GOT3 (cell line): ENCODE measurements at places on chromosomes 12 and 14.

DNA sequence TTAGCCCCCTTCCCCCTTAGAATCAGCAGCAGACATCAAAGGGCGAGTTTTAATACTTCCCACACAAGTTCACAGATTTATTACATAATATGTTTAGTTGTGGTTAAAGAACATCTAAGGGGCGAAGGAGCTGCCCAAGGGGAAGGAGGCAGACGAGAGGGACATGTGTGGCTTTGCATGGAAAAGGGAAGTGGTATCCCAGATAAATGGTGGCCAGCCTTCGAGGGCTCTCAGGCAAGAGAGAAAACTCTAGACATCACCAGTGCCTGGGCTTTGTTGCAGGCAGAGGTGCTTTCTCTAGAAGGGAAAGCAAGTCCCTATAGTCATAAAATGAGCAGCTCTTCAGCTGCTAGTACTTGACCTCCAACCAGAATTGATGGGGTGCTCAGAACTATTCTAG lies 121.2 kb downstream of the CACNA1C start:
- DNase-seq = no peak

DNA sequence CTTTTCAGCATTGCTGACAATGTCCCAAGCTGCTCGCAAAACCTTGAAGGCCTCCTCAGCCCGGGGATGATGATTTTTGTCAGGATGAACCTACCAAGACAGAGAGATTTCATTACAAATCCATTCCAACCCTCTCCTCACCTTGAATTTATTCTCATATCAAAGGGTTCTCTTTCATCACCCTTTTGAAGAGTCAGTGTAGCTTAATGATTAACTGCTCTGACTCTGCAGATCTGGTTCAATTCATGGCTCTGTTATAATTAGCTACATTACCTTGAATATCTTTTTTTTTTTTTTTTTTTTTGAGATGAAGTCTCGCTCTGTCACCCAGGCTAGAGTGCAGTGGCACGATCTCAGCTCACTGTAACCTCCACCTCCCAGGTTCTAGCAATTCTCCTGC lies 5.6 kb downstream of the ORMDL2 start:
- no peak for DNase-seq

DNA sequence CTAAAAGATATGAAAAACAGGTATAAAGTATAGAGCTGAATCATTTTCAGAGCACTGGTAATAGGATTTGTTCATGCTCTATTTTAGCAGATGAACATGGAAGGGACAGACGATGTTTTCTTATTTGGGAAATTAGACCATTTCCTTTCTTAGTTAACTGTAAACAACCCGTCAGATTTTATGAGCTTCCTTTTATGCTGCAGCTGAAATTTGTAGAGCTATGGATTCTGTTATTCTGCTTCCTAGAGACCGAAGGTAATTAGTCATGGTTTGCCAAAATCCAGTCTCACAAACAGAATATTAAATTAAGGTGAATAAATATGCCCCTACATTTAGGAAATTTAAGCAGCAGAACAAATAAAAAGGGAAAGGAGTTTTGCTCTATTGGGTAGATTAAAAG lies 180.2 kb upstream of the SYT1 start:
- no peak for DNase-seq

GRCh38 chr12:7571257-7571656 lies 67.7 kb upstream of the CD163 start:
- no peak for DNase-seq

GRCh38 chr12:92094751-92095161 lies 50.9 kb downstream of the BTG1 start:
- no peak for DNase-seq

DNA sequence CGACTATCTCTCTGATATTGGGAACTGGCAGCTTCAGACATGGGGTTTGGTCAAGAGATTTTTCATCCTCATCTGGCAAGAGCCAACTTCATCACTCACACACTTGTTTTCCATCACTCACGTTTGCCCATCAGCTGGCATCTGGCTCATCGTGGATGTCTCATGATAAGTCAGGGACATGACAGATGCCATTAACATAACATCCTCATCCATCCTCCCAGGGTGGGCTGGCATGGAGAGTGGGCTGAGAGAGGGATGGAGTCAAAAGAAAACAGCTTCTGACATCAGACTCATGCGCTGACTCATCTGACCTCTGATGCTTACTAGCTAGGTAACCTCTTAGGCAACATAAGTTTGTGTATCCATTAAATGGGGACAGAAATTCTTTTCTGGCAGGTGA lies 1.8 kb upstream of the VSX2 start:
- no peak for DNase-seq

DNA sequence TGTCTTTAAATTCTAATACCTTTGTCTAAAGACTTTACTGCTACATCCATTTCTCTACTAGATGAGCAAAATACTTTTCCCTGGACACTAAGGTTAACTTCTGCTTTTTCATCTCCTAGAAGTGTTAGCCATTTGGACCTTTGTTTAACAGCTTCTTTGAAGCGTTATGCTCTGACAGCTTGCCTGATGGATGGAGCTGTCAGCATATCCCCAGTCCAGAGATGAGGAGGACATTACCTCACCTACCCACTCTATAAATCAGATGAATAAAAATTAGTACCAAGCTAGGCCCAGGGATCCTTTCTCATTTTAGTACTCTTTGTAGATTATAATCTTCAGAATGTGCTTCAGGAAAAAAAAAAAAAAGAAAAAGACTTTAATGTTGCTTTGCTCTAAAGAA lies 222.7 kb downstream of the PELI2 start:
- no peak for DNase-seq

- DNase-seq = no peak
Measured at GRCh38 chr14:106530423-106531107, 1004.2 kb downstream of the TMEM121 start.

- peak; percentile 29 for DNase-seq
Measured at GRCh38 chr12:6084261-6084968, 40.1 kb downstream of the VWF start.

DNA sequence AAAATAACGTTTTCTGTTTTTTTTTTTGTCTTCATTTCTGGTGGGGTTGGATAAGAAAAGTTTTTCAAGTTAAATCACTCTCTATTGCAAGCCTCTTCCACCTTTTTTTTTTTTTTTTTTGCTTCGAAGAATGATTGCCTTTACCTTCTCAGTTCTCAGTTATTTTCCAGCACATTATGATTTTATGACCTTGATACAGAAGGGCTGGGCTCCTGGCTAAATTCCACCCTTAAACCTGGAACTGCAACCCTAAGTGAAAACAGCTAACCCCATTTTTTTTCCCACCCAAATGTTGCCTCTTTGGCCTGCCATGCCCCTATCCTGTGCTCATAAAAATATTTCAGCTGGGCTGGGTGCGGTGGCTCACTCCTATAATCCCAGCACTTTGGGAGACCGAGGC lies 31.4 kb downstream of the PSEN1 start:
- no peak for DNase-seq

GRCh38 chr12:106027286-106027685 lies 111.5 kb downstream of the NUAK1 start:
- no peak for DNase-seq

DNA sequence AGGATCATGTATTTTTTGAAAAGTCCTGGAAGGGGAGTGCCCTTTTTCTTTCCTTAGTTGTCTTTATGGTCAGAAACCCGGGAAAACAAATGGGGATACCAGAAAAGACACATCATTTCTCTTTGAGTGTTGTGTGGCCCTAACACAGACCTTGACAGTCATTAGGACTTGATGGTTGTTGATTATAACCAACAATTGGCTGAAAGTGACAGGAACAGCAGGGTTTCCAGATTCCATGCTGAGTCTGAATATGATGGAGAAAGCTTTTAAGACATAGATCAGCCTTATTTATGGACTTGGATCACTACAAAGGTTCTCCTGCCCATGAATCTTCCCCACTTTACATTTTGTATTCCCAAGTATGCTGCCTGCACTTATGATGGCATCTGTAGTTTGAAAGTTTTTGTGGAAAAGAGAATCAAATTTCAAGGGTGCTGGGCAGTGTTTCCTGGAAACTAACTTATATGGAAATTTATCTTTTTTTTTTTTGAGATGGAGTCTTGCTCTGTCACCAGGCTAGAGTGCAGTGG lies 30.4 kb downstream of the POLR3B start:
- DNase-seq = no peak

GRCh38 chr14:67392123-67392522 lies 19.8 kb downstream of the PLEK2 start:
- DNase-seq = no peak

DNA sequence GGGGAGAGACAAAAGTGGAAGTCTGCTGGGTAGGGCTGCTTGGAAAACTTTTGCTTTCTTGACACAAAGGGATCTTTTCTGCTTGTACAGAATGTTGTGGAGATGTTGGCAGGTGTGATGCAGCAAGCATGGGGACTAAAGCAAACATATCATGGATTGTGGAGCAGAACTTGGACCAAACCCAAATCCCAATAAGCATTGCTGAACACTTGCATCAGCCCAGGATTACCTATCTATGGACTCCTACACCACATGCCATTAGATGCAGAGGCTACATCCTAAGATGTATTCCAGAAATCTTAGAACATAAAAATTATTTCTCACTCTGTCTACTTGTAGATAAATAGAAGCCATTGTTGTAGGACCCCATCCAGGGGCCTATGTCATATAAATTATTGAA lies 44.7 kb upstream of the RERG start:
- DNase-seq = no peak

DNA sequence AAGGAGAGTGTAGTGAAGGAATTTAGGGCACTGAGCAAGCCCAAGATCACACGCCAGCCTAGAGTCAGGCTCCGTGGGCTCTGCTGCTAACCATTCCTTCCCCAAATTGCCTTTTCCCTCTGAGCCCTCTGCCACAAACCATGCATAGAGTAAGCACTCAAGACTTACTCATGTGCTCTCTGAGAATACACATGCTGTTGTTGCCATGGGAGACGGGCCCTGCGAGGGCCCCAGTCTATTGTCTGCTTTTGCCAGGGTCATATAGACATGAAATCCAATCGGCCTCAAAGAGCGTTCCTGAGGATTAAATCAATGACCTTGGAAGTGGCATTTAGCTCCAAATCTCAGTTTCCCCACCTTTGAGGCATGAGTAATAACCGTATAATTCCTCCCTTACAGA lies 48.7 kb upstream of the WSCD2 start:
- DNase-seq = no peak

GRCh38 chr12:103548622-103549601 lies 38.2 kb upstream of the STAB2 start:
- DNase-seq = no peak

DNA sequence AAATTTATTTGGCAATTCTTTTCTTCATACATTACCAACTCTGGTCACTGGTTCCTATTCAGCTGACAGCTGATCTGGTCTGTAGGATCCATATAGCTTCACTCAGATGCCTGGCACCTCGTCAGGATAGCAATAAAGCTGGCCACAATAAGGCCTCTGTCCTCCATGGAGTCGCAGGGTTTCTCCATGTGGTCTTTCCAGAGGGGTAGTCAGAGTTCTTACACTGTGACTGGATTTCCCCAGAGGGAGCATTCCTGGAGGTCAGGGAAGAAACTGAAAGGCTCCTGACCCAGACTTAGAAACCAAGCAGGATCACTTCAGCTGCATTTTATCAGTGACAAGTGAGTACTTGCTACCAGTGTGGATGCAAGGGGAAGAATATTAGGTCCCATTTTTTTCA lies 34.9 kb upstream of the SIX1 start:
- DNase-seq = no peak

DNA sequence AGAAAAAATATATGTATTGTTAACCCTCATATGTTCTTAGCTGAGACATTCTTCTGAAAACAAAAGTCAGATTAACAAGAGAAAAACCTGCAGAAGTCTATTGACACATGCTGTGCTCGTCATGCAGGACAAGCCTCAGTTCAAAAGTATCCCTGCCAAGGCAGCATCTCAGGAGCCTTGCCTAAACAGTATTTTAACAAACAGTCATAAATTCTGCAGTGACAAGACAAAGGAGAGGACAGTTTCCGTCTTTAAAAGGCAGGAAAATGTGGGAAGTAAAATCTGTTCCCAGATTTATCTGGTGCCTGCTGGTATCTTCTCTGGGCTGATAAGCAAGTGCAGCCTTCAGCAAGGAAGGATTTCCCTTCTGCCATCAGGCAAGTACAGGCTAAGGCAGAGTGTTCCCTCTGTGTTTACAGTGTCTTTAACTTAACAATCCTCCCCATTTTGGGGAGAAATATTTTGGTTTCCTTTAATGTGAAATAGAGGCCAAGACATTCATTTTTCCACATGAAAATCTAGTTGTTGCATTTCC lies 480.2 kb upstream of the CCDC196 start:
- DNase-seq = no peak

DNA sequence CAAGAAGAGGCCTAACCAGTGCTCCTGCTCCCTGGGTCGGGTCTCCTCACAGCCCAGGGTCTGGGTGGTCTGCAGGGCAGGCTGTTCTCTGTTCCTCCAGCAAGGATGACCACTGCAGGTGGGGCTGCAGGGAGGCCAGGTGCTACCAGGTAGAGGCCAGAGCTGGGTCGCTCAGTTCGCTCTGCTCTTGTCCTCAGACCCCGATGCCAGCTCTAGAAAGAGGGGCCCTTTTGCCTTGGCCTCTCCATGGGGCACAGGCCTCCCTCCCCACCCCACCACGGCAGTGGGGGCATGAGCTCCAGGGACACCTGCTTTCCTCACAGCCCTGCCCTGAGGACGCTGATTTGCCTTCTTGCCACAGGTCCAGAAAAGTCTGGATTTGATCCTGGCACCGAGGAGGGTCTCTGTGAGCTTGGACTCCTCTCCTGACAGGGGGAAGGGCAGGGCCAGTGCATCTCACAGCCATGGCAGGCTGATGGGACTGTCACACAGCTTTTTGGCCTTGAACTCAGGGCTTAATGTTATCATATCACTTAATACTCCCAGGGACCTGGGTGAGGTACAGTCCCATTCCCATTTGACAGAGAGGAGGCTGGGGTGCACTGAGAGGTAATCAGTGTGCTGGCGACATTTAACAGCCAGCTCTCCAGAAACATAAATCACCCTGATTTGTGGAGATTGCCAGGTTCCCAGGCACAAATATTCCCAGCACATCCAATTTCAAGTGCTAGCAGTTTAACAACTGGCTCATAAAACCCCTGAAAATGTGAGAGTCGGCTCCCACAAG lies 273.0 kb upstream of the SFSWAP start:
- DNase-seq = no peak

- no peak for DNase-seq
Measured at GRCh38 chr14:74258764-74259035, 19.5 kb downstream of the VSX2 start.

DNA sequence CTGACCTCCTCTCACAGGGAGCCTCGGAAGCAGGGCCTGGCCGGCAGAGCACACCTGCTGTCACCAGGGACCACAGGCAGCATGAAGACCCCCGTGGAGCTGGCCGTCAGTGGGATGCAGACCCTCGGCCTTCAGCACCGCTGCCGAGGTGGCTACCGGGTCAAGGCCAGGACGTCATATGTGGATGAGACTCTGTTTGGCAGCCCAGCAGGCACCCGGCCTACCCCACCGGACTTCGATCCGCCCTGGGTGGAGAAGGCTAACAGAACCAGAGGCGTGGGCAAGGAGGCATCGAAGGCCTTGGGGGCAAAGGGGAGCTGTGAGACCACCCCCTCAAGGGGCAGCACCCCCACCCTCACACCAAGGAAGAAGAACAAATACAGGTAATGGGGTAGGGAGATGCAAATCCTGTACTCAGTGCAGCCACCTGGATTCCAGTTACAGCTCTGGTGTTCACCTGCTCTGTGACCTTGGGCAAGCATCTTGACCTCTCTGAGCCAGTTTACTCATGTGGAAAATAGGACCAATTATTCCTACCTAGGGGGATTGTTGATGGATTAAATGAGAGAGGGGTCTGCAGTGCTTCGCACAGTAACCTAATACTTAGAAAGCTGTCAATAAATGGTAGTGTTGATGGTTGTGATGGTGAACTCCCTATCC lies 1.3 kb downstream of the RITA1 start:
- DNase-seq = no peak

GRCh38 chr12:50597200-50598195 lies 92.7 kb downstream of the DIP2B start:
- DNase-seq = no peak

- DNase-seq = no peak
Measured at GRCh38 chr12:124910561-124911478, 3.6 kb downstream of the UBC start.
